ENCODE measurements at places on chromosomes 7 and 10.
A peak's percentile ranks its signal among the peaks of the same experiment; 100 is the strongest.

GRCh38 chr7:133025056-133025455 is 56.8 kb downstream of the CHCHD3 start:
- H3K4me3 ChIP-seq: no peak overlapping the region
- no peak for DNase-seq
- no peak overlapping the region for H3K27ac ChIP-seq

GRCh38 chr7:134129856-134130523 is 2.9 kb downstream of the LRGUK start:
- no peaks in the 10 kb centered on the region for H3K36me3 ChIP-seq
- DNase-seq: no peak
- no peak overlapping the region for H3K27ac ChIP-seq
- peaks cover 14% of the 10 kb centered on the region for H3K4me1 ChIP-seq

DNA sequence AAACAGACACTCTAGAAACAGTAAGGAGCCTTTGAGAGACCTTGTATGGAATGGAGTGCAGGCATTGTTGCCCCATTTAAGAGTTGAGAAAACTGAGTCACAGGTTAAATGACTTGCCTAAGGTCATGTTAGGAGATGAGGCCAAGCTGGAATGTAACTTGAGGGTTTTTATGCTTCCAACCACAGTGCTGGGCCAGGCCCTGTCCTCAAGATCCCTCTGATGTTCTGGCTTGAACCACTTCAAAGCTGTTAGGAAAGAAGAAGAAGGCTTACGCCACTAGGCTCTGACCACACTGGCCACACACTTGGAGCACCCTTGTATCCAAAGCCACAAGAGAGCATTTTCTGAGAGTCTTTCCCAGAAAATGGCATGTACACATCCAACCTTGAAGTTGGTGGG is 42.7 kb downstream of the PLAU start:
- H3K4me3 ChIP-seq: no peak overlapping the region
- DNase-seq: no peak
- H3K27me3 ChIP-seq: peaks cover 4% of the 10 kb centered on the region
- H3K27ac ChIP-seq: no peak overlapping the region

- no peak for DNase-seq
- no peaks in the 10 kb centered on the region for H3K27me3 ChIP-seq
- no peaks in the 10 kb centered on the region for H3K36me3 ChIP-seq
- no peak overlapping the region for H3K27ac ChIP-seq
- no peak overlapping the region for H3K4me3 ChIP-seq
Observed at GRCh38 chr10:37403776-37404175, 278.4 kb downstream of the ANKRD30A start.

DNA sequence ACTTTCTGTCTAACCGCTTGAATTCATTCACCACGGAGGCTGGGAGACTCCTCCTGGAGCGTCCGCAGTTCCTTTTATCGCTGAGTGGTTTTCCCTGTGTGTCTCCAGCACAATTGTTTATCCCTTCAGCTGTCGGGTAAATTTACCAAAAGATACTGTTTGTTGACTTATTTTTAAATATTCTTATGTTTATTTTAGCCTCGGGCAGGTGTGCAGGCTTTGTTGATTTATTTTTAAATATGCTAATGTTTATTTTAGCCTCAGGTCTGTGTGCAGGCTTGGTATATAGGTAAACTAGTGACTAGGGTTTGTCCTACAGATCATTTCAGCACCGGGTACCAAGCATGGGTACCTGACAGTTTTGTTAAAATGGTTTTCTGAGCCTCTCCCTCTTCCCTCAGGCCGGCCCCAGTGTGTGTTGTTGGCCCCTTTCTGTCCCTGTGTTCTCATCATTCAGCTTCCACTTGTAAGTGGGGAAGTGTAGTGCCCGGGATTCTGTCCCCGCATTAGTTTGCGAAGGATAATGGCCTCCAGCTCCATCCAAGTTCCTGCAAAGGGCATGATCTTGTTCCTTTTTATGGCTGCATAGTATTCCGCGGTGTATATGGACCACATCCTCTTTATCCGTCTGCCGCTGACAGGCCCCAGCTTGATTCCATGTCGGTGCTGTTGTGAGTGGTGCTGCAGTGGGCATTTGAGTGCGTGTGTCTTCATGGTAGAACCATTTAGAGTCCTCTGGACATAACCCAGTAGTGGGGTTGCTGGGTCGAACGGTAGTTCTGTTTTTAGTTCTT is 5.3 kb downstream of the GET4 start:
- DNase-seq: no peak
- H3K36me3 ChIP-seq: peaks cover 7% of the 10 kb centered on the region
- H3K27ac ChIP-seq: peak overlapping the region; percentile 44
- no peak overlapping the region for H3K4me3 ChIP-seq
- no peaks in the 10 kb centered on the region for H3K27me3 ChIP-seq

- no peak overlapping the region for H3K4me3 ChIP-seq
- no peak overlapping the region for H3K27ac ChIP-seq
- no peak for DNase-seq
- no peaks in the 10 kb centered on the region for H3K36me3 ChIP-seq
- H3K27me3 ChIP-seq: peaks cover 14% of the 10 kb centered on the region
- H3K4me1 ChIP-seq: peaks cover 24% of the 10 kb centered on the region
Observed at GRCh38 chr10:11557513-11557912, 53.9 kb downstream of the USP6NL start.

- no peak overlapping the region for H3K4me3 ChIP-seq
- H3K36me3 ChIP-seq: no peaks in the 10 kb centered on the region
- no peak for DNase-seq
- H3K4me1 ChIP-seq: no peaks in the 10 kb centered on the region
- no peaks in the 10 kb centered on the region for H3K27me3 ChIP-seq
Observed at GRCh38 chr7:184294-185264, 7.8 kb upstream of the FAM20C start.

GRCh38 chr7:76340617-76341131 is 18.1 kb downstream of the YWHAG start:
- DNase-seq: no peak
- H3K4me1 ChIP-seq: peaks cover 58% of the 10 kb centered on the region
- H3K4me3 ChIP-seq: no peak overlapping the region
- no peaks in the 10 kb centered on the region for H3K27me3 ChIP-seq

GRCh38 chr10:72238392-72239175 is 22.5 kb upstream of the ASCC1 start:
- peaks cover 26% of the 10 kb centered on the region for H3K36me3 ChIP-seq
- H3K27me3 ChIP-seq: no peaks in the 10 kb centered on the region
- H3K4me3 ChIP-seq: no peak overlapping the region
- no peak for DNase-seq
- peaks cover 30% of the 10 kb centered on the region for H3K4me1 ChIP-seq

DNA sequence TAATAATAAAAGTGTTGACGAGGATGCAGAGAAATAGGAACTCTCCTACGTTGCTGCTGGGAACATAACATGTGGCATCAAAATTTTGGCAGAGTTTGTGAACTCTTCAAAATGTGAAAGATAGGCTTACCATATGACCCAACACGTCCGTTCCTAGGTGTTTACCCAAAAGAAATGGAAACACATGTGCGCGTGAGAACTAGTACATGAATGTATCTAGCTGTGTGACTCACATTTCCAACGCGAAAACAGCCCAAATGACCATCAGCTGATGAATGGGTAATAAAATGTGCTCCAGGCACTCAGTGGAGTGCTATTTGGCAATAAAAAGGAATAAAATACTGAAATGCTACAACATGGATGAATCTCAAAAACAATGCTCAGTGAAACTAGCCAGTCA is 10.4 kb upstream of the ELFN1 start:
- H3K27me3 ChIP-seq: peaks cover 30% of the 10 kb centered on the region
- DNase-seq: no peak
- no peaks in the 10 kb centered on the region for H3K4me1 ChIP-seq
- no peaks in the 10 kb centered on the region for H3K36me3 ChIP-seq

- peaks cover 14% of the 10 kb centered on the region for H3K4me1 ChIP-seq
- peaks cover 25% of the 10 kb centered on the region for H3K36me3 ChIP-seq
- H3K27ac ChIP-seq: peak overlapping the region; percentile 35
- H3K27me3 ChIP-seq: no peaks in the 10 kb centered on the region
- H3K4me3 ChIP-seq: no peak overlapping the region
- no peak for DNase-seq
Observed at GRCh38 chr7:99368750-99369389, 5.7 kb upstream of the ARPC1B start.

- no peak overlapping the region for H3K27ac ChIP-seq
- no peaks in the 10 kb centered on the region for H3K27me3 ChIP-seq
- no peaks in the 10 kb centered on the region for H3K4me1 ChIP-seq
- DNase-seq: no peak
Observed at GRCh38 chr10:120794390-120794789, 56.8 kb upstream of the WDR11 start.

- no peaks in the 10 kb centered on the region for H3K4me1 ChIP-seq
- H3K4me3 ChIP-seq: no peak overlapping the region
- no peaks in the 10 kb centered on the region for H3K36me3 ChIP-seq
- DNase-seq: no peak
Observed at GRCh38 chr10:78416031-78417011, 382.7 kb downstream of the RPS24 start.

DNA sequence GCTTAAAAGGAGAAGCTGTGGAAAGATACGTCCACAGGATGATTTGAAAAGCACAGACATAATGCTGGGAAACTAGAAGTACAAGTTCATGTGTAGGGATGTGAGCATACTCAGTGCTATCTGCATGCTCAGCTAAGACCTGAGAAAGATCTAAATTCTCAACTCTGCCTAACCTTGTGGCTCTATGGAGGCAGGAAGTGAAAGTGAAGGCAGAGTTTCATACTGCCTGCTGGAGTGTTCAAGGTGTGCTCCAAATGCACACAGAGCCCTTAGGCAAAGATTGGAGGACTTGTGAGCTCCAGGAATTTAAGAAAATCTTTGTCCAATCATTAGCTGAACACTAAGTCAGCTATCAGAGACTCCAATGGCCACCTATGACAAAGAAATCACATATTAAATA is 190.9 kb downstream of the RNLS start:
- peak; percentile 25 for DNase-seq
- H3K4me3 ChIP-seq: peak overlapping the region; percentile 16
- peak overlapping the region; percentile 7 for H3K27ac ChIP-seq
- H3K27me3 ChIP-seq: no peaks in the 10 kb centered on the region
- peaks cover 16% of the 10 kb centered on the region for H3K36me3 ChIP-seq

- H3K27me3 ChIP-seq: no peaks in the 10 kb centered on the region
- DNase-seq: no peak
- H3K4me3 ChIP-seq: no peak overlapping the region
Observed at GRCh38 chr10:20740120-20740519, 157.0 kb downstream of the NEBL start.

DNA sequence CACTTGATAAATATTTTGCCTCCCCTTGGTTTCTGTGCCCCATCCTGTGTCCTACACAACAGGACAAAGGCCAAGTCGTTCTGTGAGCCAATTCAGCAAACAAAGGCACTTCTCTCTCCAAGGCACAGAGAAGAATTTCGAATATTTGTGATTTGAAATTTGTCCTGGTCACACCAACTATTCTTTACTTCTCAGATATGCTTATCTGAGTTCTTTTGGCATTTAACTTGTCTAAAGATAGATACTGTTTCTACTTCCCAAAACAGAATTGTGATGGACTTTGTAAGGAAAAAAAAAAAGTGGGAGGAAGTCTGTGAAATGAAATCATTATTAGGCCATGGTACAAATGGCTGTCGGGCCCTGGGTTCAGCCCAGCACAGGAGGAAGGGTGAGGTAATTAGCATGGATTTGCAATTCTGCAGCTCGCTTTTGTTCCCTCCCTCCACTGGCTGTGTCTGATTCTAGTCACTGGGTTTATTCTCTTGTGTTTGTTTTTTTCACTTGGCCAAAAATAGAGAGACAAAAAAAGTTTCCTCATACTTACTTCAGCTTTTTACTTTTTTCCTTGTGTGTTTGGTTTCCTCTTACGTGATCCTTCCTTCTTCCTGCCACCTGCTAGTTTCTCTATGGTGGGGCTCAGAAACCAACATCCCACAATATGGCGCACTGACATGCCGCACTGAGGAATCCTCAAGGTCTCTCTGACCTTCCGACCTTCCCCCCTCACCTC is 108.2 kb upstream of the MKLN1 start:
- no peaks in the 10 kb centered on the region for H3K36me3 ChIP-seq
- H3K4me3 ChIP-seq: no peak overlapping the region
- no peaks in the 10 kb centered on the region for H3K27me3 ChIP-seq
- no peak overlapping the region for H3K27ac ChIP-seq

- H3K27me3 ChIP-seq: no peaks in the 10 kb centered on the region
- no peak for DNase-seq
- no peak overlapping the region for H3K4me3 ChIP-seq
- no peak overlapping the region for H3K27ac ChIP-seq
- no peaks in the 10 kb centered on the region for H3K4me1 ChIP-seq
Observed at GRCh38 chr7:14207138-14207537, 217.7 kb upstream of the ETV1 start.

GRCh38 chr10:4740471-4740870 is 85.5 kb upstream of the AKR1E2 start:
- no peak overlapping the region for H3K4me3 ChIP-seq
- no peaks in the 10 kb centered on the region for H3K36me3 ChIP-seq
- H3K27me3 ChIP-seq: peaks cover 5% of the 10 kb centered on the region
- DNase-seq: no peak
- H3K27ac ChIP-seq: no peak overlapping the region
- no peaks in the 10 kb centered on the region for H3K4me1 ChIP-seq

- no peaks in the 10 kb centered on the region for H3K36me3 ChIP-seq
- no peak for DNase-seq
- no peak overlapping the region for H3K27ac ChIP-seq
- no peak overlapping the region for H3K4me3 ChIP-seq
- no peaks in the 10 kb centered on the region for H3K27me3 ChIP-seq
Observed at GRCh38 chr7:69389216-69389615, 209.1 kb upstream of the AUTS2 start.

- H3K36me3 ChIP-seq: no peaks in the 10 kb centered on the region
- no peak for DNase-seq
- H3K4me1 ChIP-seq: no peaks in the 10 kb centered on the region
Observed at GRCh38 chr10:57815949-57816348, 451.7 kb downstream of the IPMK start.

DNA sequence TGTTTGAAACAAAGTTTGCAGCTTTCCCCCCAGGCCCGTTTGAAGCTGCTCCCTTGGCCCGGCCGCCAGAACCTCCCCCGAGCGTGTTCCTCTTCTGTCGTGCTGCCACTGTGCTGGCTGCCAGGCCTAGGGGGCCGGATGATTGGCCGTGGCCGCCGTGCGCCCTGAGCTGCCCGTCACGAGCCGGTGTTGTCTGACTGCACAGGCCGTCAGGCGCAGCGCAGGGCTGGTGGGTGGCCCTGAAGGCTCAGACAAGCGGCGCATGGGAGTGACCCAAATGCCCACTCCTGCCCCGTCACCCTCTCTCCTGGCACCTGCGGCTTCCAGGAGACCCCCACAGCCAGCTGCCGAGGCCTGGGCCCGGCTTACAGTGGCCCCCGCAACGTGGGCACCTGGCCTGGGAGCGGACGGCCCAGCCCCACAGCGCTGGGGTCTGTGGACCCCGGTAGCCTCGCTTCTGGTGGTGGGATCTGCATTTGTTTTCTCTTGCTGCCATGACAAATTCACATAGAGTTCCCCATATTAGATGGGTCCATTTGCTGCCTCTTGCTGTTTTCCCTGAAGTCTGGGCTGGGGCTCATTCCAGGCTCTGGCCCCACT is 13.1 kb downstream of the JAKMIP3 start:
- H3K27me3 ChIP-seq: peaks cover 3% of the 10 kb centered on the region
- DNase-seq: no peak
- no peak overlapping the region for H3K4me3 ChIP-seq
- no peak overlapping the region for H3K27ac ChIP-seq

- H3K27me3 ChIP-seq: no peaks in the 10 kb centered on the region
- H3K27ac ChIP-seq: no peak overlapping the region
- DNase-seq: no peak
- no peak overlapping the region for H3K4me3 ChIP-seq
- no peaks in the 10 kb centered on the region for H3K36me3 ChIP-seq
Observed at GRCh38 chr7:115299397-115300037, 377.6 kb downstream of the MDFIC start.

- H3K27ac ChIP-seq: no peak overlapping the region
- H3K36me3 ChIP-seq: no peaks in the 10 kb centered on the region
- H3K27me3 ChIP-seq: peaks cover 9% of the 10 kb centered on the region
- DNase-seq: no peak
Observed at GRCh38 chr10:97573672-97574071, 1.1 kb downstream of the ANKRD2 start.
